ENCODE measurements at places on chromosomes 6 and 20.

- DNase-seq = no peak
These were observed 36.3 kb upstream of the DACT2 start for GRCh38 chr6:168355716-168356522.

- no peak for DNase-seq
These were observed 32.9 kb downstream of the TRIM38 start for GRCh38 chr6:25995507-25995906.

GRCh38 chr6:115617031-115617430 is 443.7 kb downstream of the FRK start:
- no peak for DNase-seq

- DNase-seq = peak; percentile 69
These were observed 90.7 kb upstream of the ARID1B start for GRCh38 chr6:156686301-156686994.

GRCh38 chr6:4647414-4648365 is 128.5 kb upstream of the CDYL start:
- peak; percentile 73 for DNase-seq

GRCh38 chr6:39926668-39927067 is 7.6 kb downstream of the MOCS1 start:
- DNase-seq = no peak

- DNase-seq = no peak
These were observed 66.5 kb upstream of the FUCA2 start for GRCh38 chr6:143578054-143578453.

- DNase-seq = no peak
These were observed 239.7 kb upstream of the GMDS start for GRCh38 chr6:2485116-2485515.

GRCh38 chr6:31752739-31753319 is 9.6 kb upstream of the SAPCD1 start:
- DNase-seq = peak; percentile 88

GRCh38 chr6:137352859-137353258 is 133.7 kb upstream of the IFNGR1 start:
- no peak for DNase-seq

DNA sequence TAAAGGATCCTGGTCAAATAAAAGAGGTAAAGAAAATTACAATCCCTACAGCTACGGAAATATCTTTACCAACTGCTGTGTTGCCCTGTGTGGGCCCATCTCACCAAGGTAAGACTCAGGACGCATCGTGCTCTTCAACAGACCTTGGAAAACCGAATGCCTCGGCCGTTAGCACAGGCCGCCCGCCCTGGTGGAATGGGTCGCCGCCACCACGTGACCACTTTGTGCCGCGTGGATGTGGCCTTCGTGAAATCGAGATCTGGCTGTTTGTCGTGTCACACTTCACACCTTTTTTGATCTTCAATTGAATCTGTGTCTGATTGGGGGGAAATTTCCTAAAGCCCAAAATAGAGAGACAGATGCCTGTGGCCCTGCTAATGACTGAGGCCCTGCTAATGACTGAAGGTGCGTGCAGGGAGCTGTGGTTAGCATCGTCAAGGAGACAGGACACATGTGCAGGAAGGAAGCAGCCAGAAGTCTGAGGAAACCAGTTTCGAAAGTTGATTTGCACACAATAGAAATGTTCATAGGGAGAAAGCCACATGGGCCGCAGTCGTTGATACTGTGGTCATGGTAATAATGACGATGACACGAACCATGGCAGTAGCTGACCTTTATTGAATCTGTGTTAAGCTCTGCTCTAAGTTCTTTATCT is 175.7 kb upstream of the SNX9 start:
- no peak for DNase-seq

GRCh38 chr6:87391334-87391733 is 16.4 kb upstream of the CFAP206 start:
- peak; percentile 33 for DNase-seq

GRCh38 chr6:54125493-54125892 is 14.2 kb downstream of the MLIP start:
- no peak for DNase-seq

- DNase-seq = peak; percentile 37
These were observed 18.7 kb downstream of the BTN3A1 start for GRCh38 chr6:26420688-26421171.

DNA sequence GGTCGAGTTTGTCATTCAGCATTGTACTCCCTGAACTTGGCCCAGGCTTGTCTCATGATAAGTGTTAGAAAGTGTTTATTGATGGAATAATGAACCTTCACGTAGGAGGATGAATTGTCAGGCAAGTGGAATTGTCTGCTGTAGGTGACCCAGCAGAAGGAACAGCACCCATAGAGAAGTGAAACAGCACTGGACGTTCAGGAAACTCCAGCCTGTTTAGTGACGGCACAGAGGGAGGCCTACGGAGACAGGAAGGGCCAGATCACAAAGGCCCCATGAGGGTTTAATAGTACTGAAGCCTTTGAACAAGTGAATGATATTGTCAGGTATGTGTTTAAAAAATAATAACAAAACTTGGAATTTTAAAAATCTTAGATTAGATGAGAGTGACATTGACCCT is 2.9 kb downstream of the STX11 start:
- DNase-seq = no peak

DNA sequence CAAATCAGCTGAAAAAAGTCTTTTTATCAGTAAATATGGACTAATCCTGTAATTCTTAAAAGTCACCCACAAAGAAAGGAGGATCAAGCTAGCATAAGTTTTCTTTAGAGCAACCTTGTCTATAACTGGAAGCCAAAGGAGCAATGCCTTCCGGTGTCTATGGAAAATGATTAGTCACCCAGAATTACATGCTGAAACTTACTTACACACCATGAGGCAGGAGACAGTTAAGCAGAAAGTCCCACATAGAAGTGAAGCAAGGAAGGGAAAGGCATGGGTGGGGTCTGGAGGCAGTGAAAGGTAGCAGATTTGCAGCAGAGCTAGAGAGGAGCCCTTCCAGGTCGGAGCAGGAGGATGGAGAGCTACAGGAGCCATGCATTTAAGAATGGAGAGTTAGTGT is 153.7 kb upstream of the RIPOR2 start:
- DNase-seq = no peak

DNA sequence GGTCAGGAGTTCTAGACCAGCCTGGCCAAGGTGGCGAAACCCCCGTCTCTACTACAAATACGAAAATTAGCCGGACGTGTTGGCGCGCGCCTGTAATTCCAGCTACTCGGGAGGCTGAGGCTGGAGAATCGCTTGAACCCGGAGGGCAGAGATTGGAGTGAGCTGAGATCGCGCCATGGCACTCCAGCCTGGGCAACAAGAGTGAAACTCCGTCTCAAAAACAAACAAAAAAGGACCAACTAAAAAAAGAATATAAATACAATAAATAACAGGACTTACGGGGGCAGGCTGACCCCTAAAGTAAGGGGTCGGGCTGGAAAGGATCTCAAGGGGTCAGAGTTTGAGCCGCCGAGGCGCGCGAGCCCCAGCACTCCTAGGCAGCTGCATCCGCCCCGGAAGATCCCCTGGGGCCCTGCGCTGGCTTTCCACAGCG is 509 bp upstream of the TPD52L2 start:
- no peak for DNase-seq

DNA sequence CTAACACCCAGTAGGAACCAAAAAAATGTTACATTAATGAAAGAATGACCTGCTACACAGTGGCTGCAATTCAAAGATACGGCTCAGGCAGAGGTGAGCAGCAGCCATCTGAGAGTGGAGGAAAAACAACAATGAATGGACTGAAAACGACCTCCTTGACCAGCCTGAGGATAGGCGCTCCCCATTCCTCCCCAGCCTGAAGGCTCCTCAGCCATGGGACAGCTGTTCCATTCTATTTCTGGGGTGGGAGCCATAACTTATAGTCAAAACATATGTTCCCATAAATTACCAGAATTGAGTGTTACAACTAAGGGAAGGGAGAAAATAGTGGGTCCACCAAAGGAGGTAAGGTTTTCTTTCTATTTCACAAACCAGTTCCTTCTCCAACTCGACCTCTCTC is 27.2 kb downstream of the FYN start:
- no peak for DNase-seq

- peak; percentile 94 for DNase-seq
These were observed 57.1 kb downstream of the KIZ start for GRCh38 chr20:21182832-21183563.

GRCh38 chr6:129476810-129477209 is 233.2 kb downstream of the ARHGAP18 start:
- DNase-seq = no peak

DNA sequence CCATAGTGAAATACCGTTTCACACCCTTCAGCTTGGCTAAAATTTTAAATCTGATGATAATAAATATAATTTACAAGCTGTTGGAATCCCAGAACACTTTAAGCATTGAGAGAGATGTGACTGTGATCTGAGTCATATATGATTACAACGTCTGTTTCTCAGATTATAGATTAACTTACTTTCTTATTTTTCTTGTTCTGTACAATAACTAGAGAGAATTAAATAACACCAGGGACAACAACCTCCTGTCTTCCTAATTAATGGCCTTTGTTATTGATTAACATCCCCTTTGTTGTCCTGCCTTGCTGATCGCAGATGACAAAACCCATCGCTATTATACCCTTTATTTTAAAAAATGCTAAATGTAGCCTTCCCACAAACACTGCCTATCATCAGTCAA is 87.8 kb upstream of the EZR start:
- peak; percentile 22 for DNase-seq

DNA sequence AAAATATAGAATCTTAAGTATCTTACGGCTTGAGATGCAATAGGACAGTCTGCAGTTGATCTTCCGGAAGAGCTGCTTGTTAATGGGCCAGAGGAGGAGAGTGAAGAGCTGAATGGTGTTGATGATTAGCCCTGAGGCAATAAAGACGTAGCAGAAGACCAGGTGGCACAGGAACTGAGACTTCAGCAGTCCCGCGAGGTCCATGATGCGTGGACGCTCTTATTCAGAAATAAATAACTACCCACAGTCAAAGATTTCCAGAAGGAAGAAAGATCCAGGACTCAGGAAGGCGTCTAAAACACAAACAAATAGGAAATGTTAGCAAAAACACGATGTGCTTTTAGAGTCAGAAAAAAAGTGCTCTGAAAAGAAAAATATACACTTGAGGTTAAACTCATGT is 41.9 kb downstream of the AGPAT4 start:
- DNase-seq = no peak

- DNase-seq = peak; percentile 50
These were observed 73.6 kb downstream of the SLX4IP start for GRCh38 chr20:10508468-10509251.

- peak; percentile 63 for DNase-seq
These were observed 26.5 kb upstream of the RNF24 start for GRCh38 chr20:4041748-4042411.
